NCI-H526 (cell line): ENCODE measurements at places on chromosomes 3 and 15.
A peak's percentile ranks its signal among the peaks of the same experiment; 100 is the strongest.

DNA sequence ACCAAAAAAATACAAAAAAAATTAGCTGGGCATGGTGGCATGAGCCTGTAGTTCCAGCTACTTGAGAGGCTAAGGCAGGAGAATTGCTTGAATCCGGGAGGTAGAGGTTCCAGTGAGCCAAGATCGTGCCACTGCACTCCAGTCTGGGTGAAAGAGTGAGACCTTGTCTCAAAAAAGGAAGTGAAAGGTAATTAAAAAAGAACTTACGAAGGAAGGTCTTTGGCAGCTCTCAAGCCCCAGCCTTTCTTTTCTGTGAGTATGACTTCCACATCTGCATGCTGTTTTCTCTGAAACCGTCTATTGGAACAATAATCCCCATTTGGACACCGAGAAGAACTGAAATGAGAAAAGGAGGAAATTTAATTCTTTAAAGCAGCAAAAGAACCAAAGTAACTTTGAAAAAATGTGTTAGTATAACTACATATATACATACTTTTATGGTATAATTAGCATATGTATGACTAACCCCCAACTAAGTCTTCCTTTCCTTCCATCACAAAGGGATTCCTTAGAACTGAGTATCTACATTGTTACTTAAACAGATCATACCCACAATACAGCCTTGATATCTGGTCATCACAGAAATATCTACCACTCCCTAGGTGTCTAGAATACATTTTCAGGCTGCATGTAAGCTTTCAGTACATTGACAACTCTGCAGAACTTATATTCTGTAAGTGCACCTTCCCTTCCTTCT, 50.1 kb downstream of the SETD2 start:
- DNase-seq: no peak

DNA sequence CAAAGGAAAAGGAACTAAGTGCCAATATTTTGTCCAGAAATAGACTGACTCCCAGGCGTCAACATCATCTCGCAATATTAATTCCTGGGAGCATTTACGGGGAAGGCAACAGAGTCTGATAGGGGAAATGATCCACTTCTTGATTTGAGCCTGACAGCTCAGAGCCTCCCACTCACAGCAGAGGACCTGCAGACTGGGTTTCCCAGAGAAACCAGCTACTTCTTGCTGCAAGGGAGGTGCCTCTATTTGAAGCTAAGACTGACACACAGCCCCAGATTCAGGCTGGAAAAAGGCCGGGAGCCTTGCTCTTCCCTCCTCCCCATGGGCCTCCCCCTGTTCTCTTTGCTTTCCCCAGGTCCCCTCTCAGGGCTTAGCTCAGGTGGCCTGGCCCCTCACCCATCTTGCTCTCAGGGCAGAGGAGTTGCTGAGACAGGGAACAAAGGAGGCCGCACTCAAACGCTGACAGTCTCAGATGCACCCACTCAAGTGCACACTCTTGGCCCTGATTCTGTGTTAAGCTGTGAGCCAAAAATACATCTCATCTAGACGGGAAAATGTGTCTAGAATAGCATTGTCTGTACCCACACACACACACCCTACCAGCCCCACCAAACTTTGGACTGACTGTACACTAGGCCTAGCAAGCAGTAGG, 49.8 kb upstream of the DCLK3 start:
- DNase-seq: no peak

- peak; percentile 85 for DNase-seq
These were observed 1.6 kb upstream of the PRKCD start for GRCh38 chr3:53159156-53160060.

DNA sequence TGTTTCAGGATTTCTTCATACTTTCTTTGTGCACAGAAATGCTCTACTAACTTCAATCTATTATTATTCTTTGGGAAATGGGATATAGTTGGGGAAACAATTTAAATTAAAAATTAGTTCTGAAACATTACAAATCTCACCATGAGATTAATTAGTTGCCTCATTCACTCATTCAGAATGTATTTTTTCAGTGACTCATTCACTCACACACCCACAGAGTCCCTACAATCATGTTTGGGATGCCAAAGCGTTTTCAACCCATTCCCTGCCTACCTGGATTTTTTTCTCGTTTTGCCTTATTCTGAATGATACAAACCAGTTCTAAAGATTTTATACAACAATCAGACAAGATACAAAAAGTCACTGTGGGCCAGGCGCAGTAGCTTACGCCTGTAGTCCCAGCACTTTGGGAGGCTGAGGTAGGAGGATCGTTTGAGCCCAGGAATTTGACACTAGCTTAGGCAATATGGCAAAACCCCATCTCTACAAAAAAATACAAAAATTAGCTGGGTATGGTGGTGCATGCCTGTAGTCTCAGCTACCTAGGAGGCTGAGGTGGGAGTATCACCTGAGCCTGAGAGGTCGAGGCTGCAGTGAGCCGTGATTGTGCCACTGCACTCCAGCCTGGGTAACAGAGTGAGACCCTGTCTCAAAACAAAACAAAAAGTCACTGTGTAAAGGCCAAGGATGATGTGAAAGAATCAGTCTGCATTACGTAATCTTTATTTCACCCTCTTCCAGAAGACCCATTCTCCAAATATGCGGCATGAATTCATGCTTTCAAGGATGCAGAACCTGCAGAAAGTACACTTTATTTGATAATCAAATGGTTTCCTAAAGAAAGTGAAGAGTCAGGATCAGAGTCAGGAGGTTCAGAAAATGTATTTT, 34.8 kb upstream of the ARHGEF3 start:
- no peak for DNase-seq

- no peak for DNase-seq
These were observed 193.6 kb downstream of the FAM43A start for GRCh38 chr3:194879126-194879877.

GRCh38 chr3:172647080-172647479, 63.8 kb downstream of the NCEH1 start:
- DNase-seq: no peak

DNA sequence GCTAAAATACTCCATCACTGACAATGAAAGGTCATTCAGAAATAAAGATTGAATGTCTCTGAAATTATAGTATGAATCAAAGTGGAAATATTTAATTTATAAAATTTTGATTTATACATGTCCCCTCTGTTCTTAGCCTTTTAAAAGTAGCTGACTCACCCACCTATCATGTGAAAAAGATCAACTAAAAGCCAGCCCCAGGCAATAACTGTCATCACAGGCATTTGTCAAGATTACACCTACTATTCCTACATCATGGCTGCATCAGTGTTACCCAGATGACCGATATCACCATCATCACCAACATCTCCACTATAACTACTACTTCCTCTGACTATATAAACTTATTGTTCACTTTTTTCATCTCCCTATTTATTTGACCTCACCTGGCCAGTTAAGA, 14.3 kb upstream of the PIK3R4 start:
- no peak for DNase-seq

GRCh38 chr3:127823426-127823857, 1.1 kb upstream of the MGLL start:
- no peak for DNase-seq

DNA sequence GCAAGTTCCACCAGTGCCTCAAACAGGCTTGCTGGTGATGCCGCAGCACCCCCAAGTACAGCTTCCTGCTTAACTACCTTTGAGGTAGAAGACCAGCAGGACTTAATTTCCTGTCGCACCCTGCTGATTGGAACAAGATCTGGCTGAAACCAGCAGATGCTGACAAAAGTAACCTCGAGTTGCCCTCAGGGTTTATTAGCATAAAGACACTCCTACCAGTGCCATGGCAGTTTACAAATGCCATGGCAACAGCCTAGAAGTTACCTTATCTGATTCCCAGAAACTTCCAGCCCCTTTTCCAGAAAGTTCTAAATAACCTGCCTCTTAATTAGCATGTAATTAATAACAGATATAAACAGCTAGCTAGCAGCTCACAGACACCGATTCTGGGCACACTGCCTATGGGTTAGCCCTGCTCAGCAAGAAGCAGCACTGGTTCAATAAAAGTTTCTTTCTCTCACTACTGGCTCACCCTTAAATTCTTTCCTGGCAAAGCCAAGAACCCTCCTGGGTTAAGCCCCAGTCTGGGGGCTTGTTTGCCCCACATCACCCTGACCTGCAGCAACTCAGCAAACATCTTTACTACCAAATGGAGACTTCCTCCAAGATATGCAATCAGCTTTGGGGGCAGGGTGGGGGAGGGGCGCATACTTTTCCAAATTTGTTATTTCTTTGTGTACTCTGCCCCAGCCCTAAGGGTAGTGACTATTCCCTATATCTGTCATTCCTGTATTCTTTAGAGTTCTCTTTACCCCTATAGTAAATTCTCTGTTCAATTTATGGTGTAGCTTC, 54.2 kb downstream of the MAP4 start:
- DNase-seq: no peak

DNA sequence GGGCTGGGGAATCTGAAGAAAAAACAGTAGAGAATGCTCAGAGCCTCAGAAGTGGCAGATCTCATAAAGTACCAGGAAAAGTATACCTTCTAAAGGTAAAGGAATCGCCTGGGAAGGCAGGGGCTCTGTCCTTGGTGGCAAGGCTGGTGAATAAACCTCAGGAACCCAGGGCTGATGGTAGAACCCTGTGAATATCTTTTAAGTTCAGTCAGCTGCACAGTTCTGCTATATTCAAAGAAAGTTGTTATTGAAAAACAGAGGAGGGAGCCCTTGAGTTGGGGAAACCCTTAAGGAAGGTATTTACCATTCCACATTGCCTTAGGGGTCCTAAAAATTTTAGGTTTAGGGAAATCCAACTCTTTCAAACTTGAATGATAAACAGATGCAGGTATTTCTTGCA, 31.2 kb downstream of the ZPLD1 start:
- DNase-seq: no peak

DNA sequence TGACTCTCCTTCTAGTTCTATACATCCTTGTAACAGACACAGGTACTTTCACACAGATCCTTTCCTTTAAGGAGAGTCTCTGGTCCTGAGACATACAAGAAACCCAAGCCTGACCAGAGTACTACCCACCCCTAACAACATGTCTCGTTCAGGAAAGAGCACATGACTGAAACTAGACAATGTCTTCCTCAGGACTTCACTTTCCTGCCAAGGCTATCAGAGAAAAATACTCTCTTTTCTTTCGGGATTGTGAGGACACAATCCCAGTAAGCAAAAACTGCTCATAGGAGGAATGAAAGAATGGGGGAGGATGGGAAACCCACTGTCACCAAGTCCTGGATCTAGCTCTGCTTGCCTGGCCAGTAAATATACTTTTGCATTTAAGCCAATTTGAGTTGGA, 11.5 kb upstream of the ANKRD28 start:
- no peak for DNase-seq
